ENCODE measurements at places on chromosomes 13 and 19.

- peak; percentile 80 for DNase-seq
These were observed 109.4 kb downstream of the KCTD15 start for GRCh38 chr19:33905937-33906577.

DNA sequence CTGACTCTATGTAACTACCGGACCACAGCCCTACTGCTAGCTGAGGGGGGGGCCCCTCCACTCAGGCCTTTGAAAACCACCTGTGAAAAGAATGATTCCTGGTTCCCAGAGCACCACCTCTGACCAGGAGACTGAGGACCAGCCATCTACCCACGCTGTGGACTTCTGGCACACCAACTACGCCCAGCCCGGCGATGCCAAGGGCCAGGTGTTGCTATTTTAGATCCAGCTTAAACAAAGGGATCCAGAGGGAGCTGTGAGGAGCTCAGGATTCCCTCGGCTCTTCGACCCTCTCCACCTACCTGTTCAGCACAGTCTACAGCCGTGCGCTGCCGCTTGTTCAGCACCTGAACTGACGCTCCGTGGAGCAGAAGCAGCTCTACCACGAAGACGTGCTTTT is 23.0 kb downstream of the PDCD5 start:
- DNase-seq = no peak

- DNase-seq = no peak
These were observed 125.3 kb upstream of the GPC6 start for GRCh38 chr13:93101226-93101734.

- DNase-seq = no peak
These were observed 31.4 kb downstream of the SCGB2B2 start for GRCh38 chr19:34645551-34645950.

GRCh38 chr19:805166-805551 is 7.9 kb downstream of the PTBP1 start:
- no peak for DNase-seq

DNA sequence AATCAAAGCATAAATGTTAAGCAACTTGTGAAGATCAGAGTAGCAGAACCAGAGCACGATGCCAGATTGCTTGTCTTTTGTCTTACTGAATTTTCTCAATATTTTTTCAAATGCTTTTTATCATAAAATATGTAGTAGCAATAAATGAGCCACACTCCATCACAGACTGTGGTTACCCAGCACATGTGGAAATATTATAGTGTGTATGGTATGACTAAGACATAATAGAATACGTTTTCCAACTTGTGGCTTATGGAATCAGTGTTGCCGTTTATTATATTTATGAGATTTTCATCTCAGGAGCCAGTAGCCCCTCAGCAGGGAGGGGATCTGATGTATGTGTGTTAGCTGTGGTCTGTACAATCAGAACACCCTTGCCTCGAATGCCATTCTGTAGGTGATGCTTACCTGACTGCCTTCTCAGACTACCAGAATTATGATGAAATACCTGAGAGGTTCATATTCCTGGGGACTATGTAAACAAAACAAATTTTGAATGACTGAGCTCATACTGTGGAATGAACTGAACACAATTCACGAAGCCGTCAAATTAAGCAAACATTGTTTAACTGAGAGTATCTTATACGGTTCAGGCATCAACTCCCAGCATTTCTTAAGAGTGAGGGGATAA is 1.9 kb downstream of the SCEL start:
- no peak for DNase-seq

GRCh38 chr13:44627441-44627840 is 51.3 kb upstream of the TSC22D1 start:
- no peak for DNase-seq

DNA sequence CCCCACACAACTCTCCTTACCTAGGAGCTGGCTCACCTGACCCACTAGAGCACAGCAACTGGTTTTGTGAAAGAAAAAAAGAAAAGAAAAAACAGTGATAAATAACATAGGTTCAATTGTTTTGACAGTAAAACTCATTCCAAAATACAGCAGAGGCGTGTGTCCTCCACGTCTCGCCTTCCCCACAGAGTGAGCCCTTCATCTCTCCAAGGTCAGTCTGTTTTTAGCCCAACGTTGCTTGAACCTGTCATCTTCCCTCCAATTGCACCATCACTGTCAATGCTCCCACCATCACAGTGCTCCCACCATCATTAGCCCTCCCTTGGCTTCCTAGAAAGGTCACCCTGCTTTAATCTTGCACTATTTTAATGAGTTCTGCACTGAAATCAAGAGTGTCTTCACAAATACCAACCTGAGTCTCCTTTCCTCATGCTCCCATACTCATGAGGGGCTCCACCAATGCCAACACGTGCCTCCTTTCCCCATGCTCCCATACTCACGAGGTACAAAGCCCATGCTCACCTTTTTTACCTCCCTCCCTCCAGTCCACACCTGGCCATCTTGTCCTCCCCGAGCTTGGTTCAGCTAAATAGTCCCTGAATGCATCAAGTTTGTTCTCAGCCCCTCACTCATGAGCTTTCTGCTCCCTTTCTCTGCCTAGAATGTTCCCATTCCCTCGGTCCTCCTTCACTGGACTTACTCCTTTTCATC is 103.7 kb downstream of the IRS2 start:
- no peak for DNase-seq

All from right forelimb (tissue), 1 donor.